ENCODE measurements at places on chromosomes 7 and 10.

DNA sequence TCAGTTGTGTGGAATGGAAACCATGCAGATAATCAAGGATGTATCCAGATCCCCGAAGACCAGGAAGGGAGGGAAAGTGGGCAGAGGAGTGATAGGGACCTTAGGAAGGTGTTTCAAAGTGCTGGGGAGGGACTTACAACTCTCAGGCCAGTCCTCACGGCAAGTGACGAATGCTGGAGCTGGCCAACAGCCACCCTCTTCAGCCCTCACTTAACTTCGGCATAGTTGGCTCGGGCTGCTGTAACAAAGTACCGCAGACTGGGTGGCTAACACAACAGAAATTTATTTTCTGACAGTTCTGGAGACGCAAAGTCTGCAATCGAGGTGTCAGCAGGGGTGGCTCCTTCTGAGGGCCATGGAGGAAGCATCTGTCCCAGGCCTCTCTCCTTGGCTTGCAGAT lies 265.9 kb upstream of the YAE1 start:
- DNase-seq = no peak

DNA sequence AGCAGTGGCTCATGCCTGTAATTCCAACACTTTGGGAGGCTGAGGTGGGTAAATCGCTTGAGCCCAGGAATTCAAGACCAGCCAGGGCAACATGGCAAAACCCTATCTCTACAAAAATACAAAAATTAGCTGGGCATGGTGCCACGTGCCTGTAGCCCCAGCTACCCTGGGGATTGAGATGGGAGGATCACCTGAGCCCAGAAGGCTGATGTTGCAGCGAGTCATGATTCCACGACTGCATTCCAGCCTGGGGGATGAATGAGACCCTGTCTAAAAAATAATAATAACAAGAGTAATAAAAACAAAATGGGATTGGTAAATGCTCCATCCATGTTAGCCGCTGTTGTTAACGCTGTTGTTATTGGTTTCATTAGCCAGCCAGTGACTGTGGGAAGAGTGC lies 1.3 kb upstream of the HKDC1 start:
- DNase-seq = no peak

DNA sequence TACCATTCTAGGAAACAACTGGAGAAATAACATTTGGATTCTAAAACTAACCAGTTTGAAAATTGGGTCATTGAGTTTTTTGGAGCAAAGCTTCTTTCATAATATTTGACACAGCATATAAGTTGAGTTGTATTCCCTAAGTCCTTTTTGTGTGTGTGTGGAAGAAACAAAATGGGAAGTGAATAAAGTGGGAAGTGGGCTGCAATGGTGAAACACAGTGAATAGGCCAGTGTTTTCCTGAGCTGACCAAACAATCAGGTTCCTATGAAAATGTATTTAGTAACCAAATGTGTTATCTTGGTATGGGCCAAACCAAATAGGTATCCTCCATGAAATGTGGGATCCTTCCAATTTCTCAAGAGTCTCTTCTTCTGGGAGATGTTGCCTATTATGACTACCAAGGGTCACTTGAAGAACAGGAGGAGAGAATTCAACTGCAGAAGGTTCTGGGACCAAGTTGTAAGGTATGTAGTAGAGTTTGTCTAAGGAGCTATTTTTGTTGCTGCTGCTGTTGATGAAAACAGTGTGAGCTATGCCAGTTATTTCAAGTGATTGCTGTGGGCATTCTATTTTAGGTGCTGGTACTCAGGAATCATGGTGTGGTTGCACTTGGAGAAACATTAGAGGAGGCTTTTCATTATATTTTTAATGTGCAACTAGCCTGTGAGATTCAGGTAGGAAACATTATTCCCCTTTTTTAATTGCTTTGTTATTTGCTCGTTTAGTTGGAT lies 88.3 kb upstream of the MXI1 start:
- no peak for DNase-seq

DNA sequence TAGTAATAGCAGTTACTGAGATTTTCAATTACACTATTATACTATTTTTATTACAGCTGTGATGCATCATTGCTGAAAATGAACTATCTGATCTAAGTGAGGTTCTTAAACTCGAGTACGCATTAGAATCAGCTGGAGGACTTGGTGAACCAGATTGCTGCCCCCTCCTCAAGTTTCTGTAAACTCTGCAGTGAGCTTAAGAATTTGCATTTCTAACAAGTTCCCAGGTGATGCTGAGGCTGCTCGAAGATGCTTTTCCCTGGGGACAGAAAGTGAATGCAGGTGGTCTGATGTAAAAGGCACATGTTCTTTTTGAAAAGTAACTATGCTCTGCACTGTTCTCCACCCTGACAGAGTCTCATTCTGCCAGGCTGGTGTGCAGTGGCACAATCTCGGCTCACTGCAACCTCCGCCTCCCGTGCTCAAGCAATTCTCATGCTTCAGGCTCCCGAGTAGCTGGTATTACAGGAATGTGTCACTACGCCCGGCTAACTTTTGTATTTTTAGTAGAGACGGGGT lies 12.5 kb downstream of the RNF133 start:
- DNase-seq = no peak

DNA sequence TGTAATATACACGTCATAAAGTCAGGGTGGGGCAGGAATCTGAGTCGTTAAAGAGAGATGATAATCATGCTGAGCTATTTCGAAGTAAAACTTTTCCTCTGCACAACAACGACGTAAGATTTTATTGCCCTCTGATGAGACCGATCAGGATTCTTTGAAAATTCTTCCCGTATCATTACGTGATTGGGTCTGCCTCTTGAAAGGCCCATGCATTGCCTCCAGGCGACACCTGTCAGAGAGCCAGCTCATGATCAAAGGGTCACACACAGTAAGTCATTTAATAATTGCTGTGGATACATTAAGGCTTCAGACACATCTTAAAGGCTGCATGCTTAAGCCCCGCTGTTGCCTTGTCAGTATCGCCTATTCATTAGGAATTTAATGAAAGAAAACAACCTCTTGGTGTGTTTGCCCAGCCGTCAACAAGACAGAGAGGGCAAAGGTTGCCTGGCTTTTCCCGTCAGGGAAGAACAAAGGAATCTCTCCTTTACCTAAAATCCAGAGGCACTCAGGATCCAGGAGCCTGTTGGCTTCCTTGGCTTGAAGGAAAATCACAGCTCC lies 189.0 kb upstream of the SH2B2 start:
- DNase-seq = no peak

DNA sequence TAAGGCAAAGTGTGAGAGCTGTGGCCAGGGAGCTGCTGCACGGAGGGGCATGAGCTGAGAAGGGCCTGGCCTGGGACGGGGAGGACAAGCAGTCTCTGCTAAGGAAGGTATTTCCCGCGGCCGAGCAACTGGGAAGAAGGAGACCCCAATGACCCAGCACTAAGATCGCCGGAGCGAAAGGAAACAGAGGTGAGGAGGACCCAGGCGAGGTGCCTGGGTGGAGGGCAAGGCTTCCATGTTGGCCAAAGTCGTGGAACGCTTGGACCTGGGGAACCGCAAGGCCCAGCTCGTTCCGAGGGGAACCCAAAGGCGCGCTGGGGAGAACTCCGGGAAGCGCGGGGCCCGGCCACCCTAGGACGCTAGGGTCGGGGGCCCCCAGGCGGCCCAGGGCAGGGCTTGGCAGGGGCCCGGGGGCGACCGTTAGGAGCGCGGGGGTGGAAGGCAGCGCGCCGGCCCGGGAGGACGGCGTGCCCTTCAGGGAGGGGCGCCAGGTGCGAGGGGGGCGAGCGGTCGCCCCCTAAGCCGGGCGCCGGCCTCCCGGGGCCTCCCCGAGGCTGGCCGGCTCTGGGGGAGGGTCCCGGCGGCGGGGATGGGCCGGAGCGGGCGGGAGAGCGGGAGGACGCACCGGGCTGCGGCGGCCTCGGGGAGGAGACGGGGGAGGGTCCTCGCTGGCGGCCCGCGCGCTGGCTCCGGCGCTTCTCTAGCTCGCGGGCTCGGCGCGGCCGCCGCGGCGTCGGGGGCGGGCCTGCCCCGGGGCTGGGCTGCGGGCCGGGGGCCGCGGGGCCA lies 545 bp downstream of the GIGYF1 start:
- no peak for DNase-seq

DNA sequence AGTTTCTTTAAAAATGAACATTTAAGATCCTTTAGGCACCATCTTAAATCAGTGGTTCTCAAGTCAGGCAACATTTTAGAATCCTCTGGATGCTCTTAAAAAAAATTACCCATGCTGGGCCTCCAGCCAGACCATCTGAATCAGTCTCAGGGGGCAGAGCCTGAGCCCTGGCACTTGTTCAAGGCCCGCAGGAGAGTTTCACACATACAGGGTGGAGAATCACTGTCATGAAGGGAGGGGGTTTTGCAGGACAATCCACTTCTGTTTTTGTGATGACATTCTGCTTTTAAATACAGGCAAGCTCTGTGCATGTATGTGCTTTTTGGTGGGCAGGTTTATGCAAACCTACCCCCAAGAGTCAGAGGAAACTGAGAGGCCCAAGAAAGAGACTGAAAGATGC lies 268.6 kb downstream of the SEC23IP start:
- no peak for DNase-seq

DNA sequence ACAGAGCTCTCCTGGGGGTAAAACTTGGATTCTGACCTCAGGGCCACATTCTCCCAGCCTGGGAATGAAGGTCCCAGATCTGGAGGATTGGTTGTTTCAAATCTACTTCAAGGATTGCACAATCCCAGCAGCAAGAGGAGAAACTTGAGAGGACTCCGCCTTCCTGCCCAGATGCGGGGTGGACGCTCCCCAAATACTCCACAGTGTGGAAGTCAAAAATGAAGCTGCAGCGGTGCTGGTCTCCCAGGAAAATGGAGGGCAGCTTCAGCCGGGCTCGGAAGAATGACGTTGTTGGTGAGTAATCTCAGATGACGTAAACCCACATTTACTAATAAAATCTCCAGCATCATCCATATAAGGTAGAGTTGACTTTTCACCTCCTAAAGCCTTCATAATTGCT lies 31.5 kb upstream of the PPP2R2D start:
- no peak for DNase-seq

Measured in tibial artery (tissue), 4 donors.